Stromal cell of bone marrow (primary cell): ENCODE measurements at places on chromosomes 7 and 10.

GRCh38 chr7:101586078-101586905, 42.8 kb downstream of the MYL10 start:
- DNase-seq: no peak

- peak; percentile 85 for DNase-seq
Measured at GRCh38 chr7:3439333-3440030, 138.4 kb downstream of the SDK1 start.

DNA sequence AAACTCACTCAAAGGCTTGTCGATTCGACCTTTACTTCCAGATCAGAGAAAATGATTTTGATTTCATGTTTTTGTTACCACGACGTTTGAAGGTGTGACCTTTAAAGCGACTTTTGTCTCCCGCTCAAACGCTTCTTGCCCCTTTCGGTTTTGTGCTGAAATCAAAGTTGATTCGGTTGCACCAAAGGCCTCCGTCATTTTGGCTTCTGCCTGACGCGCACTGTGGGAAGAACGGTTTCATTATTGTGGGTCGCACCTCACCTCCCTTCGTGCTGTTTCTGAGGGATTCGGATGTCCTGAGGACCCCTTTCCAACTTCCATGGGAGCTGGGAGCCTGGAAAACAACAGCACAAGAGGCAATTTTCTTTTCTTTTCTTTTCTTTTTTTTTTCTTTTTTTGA, 176.9 kb downstream of the DNAJB6 start:
- no peak for DNase-seq

GRCh38 chr7:41816111-41816510, 113.2 kb upstream of the INHBA start:
- DNase-seq: no peak

GRCh38 chr10:42934351-42934811, 142.5 kb upstream of the RET start:
- DNase-seq: no peak

GRCh38 chr7:143399151-143399550, 9.5 kb downstream of the EPHA1 start:
- no peak for DNase-seq

- no peak for DNase-seq
Measured at GRCh38 chr10:124119946-124120345, 26.5 kb upstream of the CHST15 start.

DNA sequence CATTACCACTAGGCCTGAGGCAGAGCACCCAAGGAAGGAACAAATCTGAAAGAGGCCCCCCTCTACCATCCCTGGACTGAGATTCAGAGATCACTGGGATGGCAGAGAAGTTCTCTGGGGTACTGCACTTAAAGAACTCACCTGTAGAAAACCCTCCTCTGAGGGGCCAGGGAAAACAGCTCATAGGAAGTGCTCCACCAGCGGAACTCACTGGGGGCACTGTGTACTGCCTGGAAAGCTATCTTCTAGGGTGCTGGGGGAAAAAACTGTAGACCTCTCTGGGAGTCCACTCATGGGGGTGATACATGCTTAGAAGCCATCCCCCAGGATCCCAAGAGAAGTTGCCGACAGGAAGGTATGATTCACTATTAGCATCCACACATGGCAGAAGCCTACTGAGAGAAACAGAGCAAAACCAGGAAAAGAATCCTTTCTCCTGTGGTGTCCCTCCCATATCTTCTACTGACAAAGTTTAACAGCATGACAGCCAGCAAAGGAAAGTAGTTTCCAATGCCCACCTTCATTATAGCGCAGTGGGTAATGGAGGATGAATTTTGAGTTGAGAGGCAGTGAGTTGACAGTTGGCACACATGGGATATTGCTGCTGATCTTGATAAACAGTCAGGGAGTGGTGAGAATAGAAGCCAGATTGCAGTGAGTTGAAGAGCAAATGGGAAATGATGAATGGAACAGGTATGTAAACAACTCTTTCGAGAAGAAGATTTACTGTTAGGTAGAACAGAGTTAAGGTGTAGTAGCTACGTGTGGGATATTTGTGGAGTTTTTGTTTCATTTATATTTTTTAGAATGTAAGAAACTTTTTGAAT, 20.9 kb downstream of the ANKIB1 start:
- no peak for DNase-seq

DNA sequence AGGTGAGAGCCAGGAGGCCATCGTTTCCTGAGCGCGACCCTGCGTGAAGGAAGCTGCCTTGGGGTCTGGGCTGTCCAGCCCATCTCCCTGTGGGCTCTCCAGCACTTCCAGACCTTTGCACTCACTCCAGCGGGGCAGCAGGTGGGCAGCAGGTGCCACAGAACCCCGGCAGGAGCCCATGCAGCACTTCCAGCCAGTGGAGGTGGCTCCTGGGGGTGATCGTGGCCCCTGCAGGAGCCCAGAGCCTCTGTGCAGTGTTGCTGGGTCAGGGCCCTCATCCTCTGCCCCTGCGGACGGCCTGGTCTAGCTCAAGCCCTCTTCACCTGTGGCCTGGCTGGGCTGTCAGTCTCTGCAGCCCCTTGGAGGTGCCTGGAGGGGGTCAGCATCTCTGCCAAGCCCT, 59.9 kb downstream of the PWWP2B start:
- DNase-seq: no peak
